ENCODE measurements at places on chromosomes 4 and X. TPM values are rescaled to one million over a fixed set of nuclear protein-coding genes. Genes with fewer than 3 reads are reported as not detected.
A peak's percentile ranks its signal among the peaks of the same experiment; 100 is the strongest.

The CPZ gene
- total RNA-seq = 1.2 TPM

The TLR6 gene
- total RNA-seq = 1.5 TPM

The SPOCK3 gene
- total RNA-seq = 1.1 TPM

The SOX3 gene
- total RNA-seq = not detected

The IL1RAPL2 gene
- total RNA-seq = not detected

The USP51 gene
- total RNA-seq = 1.5 TPM

The SYP gene
- 1.5 TPM for total RNA-seq

DNA sequence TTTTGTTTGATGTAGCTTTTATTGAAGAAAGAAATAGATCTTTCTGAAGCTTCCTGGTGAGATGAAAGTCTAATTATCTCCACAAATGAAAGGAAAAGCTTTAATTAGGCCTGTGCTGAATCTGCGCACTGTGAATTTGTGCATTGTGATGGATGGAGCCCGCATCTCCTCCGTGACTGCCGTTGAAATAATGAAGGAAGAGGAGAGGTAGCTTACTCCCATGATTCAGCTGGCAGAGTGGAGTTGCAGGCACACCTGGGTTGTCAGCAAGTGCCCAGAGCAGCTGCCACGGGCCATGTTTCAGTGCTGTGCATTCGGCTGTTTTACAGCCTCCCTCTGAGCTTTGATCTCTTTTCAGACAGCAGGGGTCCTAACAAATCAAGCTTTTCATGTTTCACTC is 735.3 kb upstream of the TENM3 start:
- DNase-seq = no peak

GRCh38 chr4:41512596-41512995 is 25.4 kb upstream of the LIMCH1 start:
- DNase-seq = no peak

DNA sequence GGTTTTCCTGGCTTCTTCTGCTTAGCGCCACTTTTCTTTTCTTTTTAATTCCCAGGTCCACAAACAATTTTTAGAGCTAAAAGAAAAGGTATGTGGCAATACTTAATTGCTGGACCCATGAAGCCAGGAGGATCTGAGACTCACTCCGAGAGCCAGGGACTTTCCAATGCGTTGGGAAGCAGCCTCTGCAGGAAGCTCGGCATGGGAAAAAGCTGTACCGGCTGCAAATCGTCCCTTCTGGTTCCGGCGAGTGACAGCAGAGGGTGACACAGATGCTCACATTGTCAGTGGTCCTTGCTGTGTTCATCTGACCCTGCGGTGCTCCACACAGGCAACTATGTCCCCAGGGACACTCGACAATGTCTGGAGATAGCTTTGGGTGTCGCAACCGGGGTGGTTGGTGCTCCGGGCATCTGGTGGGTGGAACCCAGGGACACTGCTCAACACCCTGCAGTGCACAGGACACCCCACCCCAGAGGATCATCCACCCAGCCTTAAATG is 164.0 kb downstream of the PRKX start:
- DNase-seq = peak; percentile 14

GRCh38 chr4:37502070-37502469 is 184.1 kb downstream of the RELL1 start:
- DNase-seq = no peak

- DNase-seq = peak; percentile 31
Observed at GRCh38 chr4:148435654-148436406, 6.4 kb downstream of the NR3C2 start.

GRCh38 chrX:139758809-139759208 is 50.8 kb upstream of the MCF2 start:
- no peak for DNase-seq

DNA sequence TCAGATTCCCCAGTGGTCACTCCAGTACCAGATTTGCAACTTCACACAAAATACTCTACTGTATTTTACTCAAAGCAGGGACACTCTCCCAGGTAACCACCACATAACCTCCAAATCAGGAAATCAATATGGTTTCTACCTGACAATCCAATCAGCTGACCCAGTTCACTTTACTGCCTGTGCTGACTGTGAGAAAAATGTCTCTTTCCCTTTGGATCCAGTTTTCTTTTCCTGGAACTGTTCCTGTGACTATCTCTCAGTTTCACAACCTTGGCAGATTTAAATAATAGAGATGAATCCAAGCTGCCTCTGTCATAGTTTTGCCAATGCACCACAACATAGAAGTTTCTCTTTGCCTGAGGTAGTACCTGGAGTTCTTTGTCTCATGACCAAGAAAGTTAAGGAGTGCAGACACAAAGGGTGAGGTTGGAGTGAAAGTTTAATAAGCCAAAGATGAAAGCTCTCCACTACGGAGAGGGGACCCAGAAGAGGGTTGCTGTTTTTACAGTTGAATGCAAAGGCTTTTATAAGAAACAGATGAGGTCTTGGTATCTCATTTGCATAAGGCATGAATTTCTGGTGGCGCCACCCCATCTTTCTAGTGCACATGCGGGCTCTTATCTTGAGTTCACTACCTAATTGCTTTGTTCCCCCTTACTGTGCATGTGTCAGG is 29.7 kb upstream of the IL9R start:
- no peak for DNase-seq

DNA sequence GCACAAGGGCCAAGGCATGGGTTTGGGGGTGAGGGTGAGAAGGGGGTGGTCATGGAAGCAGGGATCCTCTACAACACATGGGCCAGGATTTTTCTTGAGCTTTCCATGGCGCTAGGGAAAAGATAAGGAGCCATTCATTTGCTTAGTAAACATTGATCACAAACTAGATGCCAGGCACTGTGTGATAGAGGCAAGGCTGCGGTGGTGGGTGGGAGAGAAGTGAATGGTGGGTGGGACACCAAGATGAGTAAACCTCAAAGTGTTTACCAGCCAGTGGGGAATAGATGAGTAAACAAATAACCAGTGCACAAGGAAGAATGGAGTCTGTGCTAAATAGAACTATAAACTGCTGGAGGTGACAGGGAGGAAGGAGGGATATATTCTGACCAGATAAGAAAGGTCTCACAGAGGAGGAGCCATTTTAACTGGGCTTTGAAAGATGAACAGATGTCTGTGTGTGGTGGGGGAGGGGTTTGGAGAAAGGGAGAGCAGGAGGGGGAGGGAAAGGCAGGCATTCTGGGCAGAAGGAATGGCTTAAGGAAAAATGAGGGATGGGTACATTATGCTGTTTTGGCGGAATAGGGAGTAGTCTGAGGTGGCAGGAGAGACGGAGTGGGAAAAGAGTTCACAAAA is 48.0 kb upstream of the LAS1L start:
- no peak for DNase-seq

DNA sequence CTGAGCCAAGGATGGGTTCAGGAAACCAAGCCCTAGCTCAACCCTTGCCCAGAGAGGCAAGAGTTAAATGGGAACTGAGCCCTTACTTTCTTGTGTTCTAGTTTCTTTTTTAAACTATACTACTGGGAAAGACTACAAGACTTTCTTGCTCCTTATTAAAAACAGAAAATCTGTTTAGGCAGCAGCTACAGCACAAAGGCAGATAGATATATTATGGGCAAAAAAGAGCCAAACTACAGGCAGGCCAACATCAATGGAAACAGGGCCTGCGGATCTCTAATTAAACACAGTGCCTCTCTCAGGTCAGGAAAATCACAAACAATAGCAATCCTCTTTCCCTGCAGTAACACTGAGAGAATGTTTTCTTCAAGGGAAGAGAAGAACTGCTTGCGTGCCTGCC is 226.0 kb downstream of the LDB2 start:
- no peak for DNase-seq

- no peak for DNase-seq
Observed at GRCh38 chr4:6606465-6607235, 31.7 kb downstream of the MAN2B2 start.

DNA sequence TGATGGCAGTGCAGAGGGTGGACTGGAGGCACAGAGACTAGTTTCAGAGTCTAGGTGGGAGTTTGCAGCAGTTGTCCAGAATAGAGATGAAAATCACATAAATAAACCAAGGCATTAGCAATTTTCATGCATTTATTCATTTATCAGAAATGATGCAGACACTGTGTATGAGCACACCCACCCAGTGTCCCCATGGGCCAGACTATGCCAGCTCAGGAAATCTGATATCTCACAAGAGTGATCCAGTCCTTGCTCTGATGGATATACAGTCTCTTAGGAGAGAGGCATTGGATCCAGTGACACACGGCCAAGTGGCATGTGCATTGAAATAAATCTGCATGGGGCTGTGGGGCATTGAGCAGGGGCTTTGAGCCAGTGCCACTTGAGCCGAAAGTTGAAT is 228.2 kb downstream of the FRMPD4 start:
- DNase-seq = no peak

DNA sequence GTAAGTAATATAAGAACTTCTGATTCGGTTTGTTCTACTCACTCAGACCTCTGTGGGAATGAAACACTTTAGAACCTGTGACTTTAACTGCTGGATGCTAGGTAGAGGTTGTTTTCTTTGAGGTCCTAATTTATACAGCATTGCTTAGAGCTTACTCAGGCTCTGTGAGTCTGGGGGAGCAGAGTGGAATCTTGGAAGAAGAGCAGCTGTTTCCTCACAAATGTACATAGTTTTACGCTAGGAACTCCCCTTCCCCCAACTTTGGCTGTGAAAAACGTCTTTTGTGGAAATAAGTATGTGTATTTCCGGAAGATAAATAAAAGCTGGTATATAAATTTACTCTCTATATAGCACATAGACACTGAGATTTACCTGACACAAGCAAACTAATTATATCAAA is 141.4 kb downstream of the NAA11 start:
- DNase-seq = no peak

DNA sequence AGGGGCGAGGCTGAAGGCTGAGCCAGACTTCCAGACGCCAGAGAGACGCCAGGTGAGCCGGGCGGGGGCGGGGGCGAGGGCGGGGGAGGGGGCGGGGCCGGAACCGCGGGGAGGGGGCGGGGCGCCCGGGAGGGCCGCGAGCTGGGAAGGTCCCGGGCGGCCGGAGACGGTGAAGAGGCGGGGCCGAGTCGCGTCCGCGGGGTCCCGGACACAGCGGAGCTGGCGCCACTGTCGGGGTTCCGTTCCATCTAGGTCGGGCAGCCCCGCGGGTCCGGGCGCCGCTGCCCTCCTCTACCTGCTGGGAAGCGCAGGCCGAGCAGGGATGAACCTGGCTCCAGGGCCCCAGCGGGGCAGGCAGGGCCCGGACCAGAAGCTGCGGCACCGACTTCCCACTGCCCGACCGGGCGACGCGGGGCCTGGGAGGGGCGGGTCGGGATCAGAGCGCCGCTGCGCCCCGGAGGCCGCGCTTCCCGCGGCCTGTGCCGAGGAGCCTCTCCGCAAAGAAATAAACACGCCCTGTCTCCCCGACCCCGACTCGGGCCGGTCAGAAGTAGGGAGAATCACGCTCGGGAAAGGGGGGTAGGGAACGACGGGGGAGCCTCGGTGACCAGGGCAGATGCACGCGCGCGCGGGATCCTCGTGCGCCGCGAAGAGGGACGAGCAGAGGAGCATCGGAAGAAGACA is 10.6 kb downstream of the HMX1 start:
- peak; percentile 18 for DNase-seq

DNA sequence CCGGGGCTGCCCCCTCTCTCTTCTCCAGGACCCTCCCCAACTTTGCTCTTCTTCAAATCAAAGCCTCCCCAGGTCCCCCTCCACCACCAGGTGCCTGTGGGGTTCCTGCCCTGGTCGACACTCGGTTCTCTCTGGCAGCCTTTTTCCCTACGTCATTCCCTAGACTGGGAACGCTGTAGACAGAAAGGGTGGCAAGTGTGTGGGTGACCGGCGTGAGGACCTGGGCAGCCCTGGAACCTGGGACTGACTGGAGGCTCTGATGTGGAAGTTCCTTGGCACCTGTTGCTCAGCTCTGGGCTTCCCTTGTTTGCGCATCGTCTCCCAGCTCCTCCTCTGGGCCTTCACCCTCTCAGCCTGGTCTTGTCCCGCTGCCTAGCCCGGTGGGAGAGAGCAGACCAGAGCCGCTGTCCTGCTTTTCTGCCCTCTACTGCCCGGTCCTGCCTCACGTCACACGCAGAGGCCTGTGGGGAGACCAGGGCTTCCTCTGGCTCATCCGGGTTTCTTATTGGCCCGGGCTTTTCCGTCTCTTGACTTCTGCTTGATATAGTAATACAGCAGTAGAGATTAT is 1.3 kb downstream of the TACC3 start:
- no peak for DNase-seq

- no peak for DNase-seq
Observed at GRCh38 chr4:122865425-122865824, 38.8 kb downstream of the FGF2 start.

DNA sequence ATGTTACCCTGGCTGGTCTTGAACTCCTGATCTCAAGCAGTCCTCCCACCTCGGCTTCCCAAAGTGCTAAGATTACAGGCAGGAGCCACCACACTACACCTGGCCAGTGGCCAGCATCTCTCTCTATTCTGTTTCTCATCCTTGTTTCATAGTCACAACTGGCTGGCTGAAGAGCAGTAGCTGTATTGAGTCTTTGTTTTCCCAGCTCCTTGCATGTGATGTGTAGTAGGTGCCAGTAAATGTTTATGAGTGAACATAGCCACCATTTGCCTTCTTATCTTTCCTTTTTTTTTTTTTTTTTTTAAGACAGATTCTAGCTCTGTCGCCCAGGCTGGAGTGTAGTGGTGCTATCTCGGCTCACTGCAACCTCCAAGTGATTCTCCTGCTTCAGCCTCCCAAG is 23.6 kb downstream of the NUDT9 start:
- no peak for DNase-seq

DNA sequence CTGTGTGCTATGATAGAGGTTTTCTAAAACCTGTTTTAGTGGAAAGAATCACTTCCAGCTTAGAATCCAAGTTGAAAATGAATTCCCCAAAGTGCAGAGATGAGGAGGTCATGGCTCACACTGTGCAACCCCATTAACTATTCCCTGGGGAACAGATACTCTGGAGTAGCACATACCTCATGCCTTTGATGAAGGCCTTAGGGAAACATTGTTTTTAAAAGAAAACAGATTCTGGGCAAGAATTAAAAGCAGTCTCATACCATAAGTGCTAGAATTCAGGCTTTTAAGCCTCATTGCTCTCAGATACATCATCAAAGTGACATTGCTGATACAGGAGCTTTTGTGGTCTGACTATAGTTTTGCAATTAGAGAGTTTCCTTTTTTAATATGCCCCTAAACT is 115.1 kb downstream of the NDST4 start:
- no peak for DNase-seq

DNA sequence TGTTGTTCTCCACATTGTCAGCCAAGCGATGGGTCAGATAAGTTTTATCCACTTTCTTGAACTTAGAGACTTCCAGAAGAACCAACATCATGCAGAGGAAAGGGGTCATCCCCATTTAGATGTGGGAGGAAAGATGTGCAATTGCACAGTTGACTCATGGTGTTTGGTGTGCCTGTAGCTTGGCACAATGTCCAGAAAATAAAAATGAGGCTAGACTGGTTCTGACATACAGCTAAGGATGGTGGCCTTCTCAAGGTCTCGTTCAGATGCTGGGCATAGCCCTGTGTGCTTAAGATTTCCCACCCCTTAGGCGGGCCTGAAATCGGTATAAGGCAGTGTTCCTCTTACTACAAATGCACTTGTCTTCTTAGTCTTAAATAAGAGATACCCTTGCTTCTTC is 101.1 kb downstream of the PCDH7 start:
- no peak for DNase-seq

- no peak for DNase-seq
Observed at GRCh38 chrX:14913241-14913640, 40.0 kb downstream of the MOSPD2 start.

Data from left ventricle myocardium superior (tissue), 1 donor.